Diencephalon (tissue), 1 donor: ENCODE measurements at places on chromosomes 4 and X. TPM values are rescaled to one million over a fixed set of nuclear protein-coding genes. Genes with fewer than 3 reads are reported as not detected.

The DMRTC1B gene
- total RNA-seq = 2.5 TPM

The GSTCD gene
- 32.5 TPM for total RNA-seq

The CDS1 gene
- total RNA-seq = 22.6 TPM

The MTTP gene
- 3.9 TPM for total RNA-seq

The ASB9 gene
- 1.2 TPM for total RNA-seq

The FAM184B gene
- 9.0 TPM for total RNA-seq
